ENCODE measurements at places on chromosomes 16 and 17. TPM values are rescaled to one million over a fixed set of nuclear protein-coding genes. Genes with fewer than 3 reads are reported as not detected.
A peak's percentile ranks its signal among the peaks of the same experiment; 100 is the strongest.

DNA sequence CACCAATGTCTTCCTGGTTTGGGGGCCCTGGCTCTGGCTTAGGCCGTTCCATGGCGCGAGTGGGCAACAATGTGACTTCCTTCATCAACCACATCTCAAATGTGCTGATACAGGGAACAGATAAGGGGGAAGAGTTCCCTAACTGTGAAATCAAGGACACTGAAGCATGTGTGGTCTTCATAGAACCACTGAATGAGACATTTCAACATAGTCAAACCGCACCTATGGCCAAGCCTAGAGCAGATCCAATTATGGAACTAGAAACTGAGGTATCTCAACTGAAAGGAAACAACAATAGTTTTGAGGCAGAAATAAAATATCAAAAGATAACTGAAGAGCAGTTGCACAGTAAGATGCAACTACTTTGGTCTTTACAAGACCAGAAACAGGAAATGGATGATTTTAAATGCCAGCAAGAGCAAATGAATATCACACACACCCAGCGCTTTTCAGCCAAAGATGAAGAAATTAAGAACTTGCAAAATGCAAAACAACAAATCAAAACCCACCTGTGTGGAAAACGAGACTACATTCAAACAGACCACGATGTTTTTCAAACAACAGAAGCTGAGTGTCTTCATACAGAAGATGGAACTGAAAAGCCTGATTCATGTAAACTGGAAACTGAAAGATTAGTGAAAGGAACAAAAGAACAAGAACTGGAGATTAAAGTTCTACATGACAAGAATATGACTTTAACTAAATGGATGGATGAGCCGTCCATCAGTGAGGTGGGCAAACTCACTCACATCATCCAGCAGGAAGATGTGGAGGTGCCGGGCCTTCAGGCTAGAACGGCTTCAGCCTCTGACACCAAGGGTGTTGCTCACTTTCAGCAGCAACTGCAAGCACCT is 18.1 kb upstream of the LCMT1 start:
- DNase-seq, result no peak
- H3K4me3 ChIP-seq, result no peak overlapping the region
- H3K27ac ChIP-seq, result peak overlapping the region; percentile 68
- H3K36me3 ChIP-seq, result no peaks in the 10 kb centered on the region
- peaks cover 16% of the 10 kb centered on the region for H3K4me1 ChIP-seq

DNA sequence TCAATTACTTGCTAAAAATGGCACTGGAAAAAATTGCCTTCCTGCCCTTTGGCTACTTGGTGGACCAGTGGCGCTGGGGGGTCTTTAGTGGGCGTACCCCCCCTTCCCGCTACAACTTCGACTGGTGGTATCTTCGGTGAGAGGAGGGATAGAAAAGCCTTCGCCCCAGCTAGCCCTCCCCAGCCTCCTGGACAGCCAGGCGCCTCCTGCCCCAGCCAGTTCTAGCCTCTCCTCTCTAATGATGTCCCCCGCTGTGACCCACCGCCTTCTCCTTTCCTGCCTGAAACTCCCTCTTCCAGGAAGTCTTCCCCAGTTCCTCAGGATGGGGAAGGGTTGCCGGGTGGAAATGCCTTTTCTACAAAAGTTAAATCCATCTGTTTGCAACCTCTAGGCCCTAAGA is 6.2 kb downstream of the ACE start:
- H3K4me1 ChIP-seq, result peaks cover 2% of the 10 kb centered on the region
- no peak overlapping the region for H3K4me3 ChIP-seq
- no peaks in the 10 kb centered on the region for H3K27me3 ChIP-seq
- H3K27ac ChIP-seq, result no peak overlapping the region

DNA sequence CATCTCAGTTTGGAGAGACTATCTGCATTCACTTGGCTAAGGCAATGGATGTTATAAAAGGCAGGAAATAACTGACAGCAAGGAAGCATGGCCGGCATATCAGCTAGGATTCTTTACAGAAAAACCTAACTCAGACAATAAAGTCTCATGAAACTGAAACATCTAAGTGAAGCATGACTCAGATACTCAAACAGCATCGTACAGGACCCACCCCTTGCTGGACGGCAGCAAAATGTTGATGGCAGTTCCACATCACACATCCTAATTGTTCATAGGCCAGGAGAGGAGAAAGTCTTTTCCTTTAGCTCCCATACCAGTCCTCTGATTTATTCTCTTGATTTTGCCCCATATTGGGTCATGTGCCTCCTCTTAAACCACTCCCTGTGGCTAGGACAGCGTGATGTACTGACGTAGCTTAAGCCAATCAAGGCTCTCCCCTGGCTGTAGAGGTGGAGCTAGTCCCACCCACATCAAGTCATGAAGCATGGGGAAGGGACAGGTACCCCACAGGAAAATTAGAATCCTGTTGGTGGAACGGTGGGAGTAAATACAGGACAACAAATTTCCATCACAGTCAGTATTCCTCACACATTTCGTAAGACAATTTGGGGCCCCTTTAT is 178.9 kb downstream of the IRX3 start:
- peaks cover 2% of the 10 kb centered on the region for H3K36me3 ChIP-seq
- no peak overlapping the region for H3K27ac ChIP-seq
- no peaks in the 10 kb centered on the region for H3K27me3 ChIP-seq
- no peak for DNase-seq
- H3K4me1 ChIP-seq, result no peaks in the 10 kb centered on the region
- no peak overlapping the region for H3K4me3 ChIP-seq

DNA sequence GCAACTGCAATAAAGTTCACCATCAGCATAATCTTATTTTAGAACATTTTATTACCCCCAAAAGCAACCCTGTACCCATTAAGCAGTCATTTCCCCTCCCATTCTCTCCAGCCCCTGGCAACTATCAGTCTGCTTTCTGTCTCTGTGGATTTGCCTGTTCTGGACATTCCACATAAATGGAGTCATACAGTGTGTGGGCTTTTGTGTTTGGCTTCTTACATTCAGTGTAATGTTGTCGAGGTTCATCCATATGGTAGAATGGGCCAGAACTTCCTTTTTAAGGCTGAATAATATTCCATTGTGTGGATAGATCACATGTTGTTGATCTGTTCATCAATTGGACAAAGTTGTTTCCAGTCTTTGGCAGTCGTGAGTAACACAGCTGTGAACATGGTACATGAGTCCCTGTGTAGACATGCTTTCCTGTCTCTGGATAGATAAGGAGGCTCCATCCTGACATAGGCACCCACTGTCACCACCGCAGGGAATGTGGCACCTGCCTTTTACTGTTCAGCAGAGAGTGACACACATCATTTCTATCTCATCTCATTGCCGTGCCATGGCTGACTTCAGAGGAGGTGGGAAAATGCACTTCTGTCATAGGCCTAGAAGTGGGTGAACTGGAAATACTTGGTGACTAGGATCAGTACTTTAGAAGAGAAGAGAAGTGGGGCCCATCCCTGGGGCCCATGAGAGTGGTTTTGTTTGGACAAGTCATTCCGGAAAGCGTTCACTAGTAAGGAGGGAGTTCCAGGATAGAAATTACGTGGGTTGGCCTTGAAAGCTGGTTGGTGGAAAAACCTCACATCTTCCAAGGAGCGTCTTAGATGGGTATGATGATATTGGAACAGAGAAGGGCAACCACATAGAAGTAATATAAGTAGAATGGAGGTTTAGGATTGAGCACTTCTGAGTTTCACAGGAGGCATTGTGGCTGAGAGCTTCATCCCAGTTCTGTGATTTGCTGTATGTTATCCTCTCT is 25.8 kb downstream of the EPN2 start:
- H3K4me1 ChIP-seq, result no peaks in the 10 kb centered on the region
- H3K27ac ChIP-seq, result no peak overlapping the region
- H3K27me3 ChIP-seq, result peaks cover 2% of the 10 kb centered on the region
- no peak overlapping the region for H3K4me3 ChIP-seq

- no peaks in the 10 kb centered on the region for H3K36me3 ChIP-seq
- no peak overlapping the region for H3K27ac ChIP-seq
- H3K4me1 ChIP-seq, result no peaks in the 10 kb centered on the region
- no peaks in the 10 kb centered on the region for H3K27me3 ChIP-seq
Measured at GRCh38 chr17:57424777-57425188, 168.5 kb downstream of the MSI2 start.

DNA sequence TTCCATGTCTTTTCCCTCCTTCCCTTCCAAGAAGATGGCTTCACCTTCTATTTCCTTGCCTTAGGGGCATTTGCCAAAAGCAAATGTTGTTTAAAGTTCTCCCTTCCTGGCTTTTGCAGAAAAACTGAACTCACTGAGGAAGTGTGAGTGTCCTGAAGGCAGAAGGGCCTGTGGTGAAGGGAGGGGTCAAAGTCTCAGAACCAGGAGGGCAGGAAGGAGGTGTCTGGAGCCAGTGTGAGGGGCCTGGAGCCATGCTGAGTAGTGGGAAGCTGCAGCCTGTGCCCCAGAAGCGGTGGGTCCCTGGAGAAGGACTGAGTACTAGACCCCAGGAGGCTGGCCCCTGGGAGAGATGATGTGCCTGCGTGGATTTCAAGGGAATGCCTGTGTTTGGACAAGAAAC is 23.8 kb upstream of the SUPT4H1 start:
- H3K4me1 ChIP-seq, result peaks cover 23% of the 10 kb centered on the region
- H3K4me3 ChIP-seq, result no peak overlapping the region

- H3K4me3 ChIP-seq, result no peak overlapping the region
- H3K36me3 ChIP-seq, result no peaks in the 10 kb centered on the region
- no peaks in the 10 kb centered on the region for H3K27me3 ChIP-seq
- no peak overlapping the region for H3K27ac ChIP-seq
- no peak for DNase-seq
Measured at GRCh38 chr17:7959503-7960253, 27.7 kb downstream of the CNTROB start.

- H3K27me3 ChIP-seq, result no peaks in the 10 kb centered on the region
- peak overlapping the region; percentile 69 for H3K4me3 ChIP-seq
- no peak for DNase-seq
- H3K27ac ChIP-seq, result peak overlapping the region; percentile 54
Measured at GRCh38 chr17:5437721-5438317, 1.1 kb downstream of the C1QBP start.

GRCh38 chr16:75372236-75372856 is 61.0 kb downstream of the CFDP1 start:
- peaks cover 10% of the 10 kb centered on the region for H3K36me3 ChIP-seq
- no peak overlapping the region for H3K4me3 ChIP-seq
- H3K27me3 ChIP-seq, result no peaks in the 10 kb centered on the region
- DNase-seq, result no peak

- no peaks in the 10 kb centered on the region for H3K36me3 ChIP-seq
- no peak overlapping the region for H3K4me3 ChIP-seq
- H3K27ac ChIP-seq, result no peak overlapping the region
- H3K4me1 ChIP-seq, result no peaks in the 10 kb centered on the region
Measured at GRCh38 chr16:56244612-56245011, 53.3 kb downstream of the GNAO1 start.

GRCh38 chr17:50672071-50672470 is 35.6 kb downstream of the ANKRD40 start:
- H3K4me1 ChIP-seq, result no peaks in the 10 kb centered on the region
- no peaks in the 10 kb centered on the region for H3K27me3 ChIP-seq
- no peak overlapping the region for H3K27ac ChIP-seq
- DNase-seq, result no peak
- no peak overlapping the region for H3K4me3 ChIP-seq

DNA sequence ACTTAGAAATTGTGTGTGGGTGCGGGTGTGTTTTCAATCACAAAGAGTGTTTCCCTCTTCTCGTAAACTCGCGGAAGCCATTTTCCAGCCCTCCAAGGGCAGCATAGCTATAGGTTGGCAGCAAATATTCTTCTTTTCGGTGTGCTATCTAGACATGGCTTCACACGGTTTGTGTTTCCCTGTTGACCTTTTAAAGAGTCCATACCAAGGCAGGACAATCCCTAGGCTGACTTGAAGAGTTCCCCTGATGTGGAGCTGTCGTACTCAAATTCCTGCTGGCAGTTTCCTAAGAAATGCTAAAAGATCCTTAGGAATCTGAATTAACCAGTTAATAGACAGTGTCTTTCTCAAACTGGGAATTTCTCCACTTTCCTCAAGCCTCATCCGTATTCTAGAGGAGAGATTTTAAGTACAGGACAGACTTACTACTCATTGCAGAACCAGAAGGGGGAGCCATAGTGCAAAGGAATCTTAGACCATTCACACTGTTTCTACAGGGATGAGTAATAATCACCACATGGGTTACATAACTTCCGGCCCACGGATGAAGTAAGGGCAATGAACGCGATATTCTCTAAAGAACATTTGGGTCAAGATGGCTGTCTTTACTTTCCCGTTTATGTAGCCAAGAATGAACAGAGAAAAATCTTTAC is 288.6 kb upstream of the ELAC2 start:
- H3K27me3 ChIP-seq, result no peaks in the 10 kb centered on the region
- H3K36me3 ChIP-seq, result no peaks in the 10 kb centered on the region
- no peak for DNase-seq
- no peaks in the 10 kb centered on the region for H3K4me1 ChIP-seq

DNA sequence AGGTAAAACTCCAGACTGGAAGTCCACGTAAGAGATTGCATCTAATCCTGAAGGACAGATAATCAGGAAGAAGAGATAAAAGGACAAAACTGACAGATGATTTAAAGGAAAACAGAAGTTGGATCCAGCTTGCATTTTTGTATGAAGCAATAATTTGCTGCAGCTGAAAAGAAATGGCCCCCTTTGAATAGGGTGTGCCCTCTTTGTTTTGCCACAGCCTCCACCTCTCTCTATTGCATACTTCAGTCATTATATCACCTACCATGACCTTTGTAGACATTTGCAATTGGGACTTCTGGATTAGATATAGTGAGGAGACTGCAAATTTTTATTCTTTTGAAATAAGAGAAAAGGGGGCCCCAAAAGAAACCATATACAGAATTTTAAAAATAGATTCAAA is 8.1 kb downstream of the NOG start:
- H3K27ac ChIP-seq, result peak overlapping the region; percentile 68
- peaks cover 84% of the 10 kb centered on the region for H3K4me1 ChIP-seq
- H3K36me3 ChIP-seq, result no peaks in the 10 kb centered on the region
- no peak overlapping the region for H3K4me3 ChIP-seq
- DNase-seq, result no peak

DNA sequence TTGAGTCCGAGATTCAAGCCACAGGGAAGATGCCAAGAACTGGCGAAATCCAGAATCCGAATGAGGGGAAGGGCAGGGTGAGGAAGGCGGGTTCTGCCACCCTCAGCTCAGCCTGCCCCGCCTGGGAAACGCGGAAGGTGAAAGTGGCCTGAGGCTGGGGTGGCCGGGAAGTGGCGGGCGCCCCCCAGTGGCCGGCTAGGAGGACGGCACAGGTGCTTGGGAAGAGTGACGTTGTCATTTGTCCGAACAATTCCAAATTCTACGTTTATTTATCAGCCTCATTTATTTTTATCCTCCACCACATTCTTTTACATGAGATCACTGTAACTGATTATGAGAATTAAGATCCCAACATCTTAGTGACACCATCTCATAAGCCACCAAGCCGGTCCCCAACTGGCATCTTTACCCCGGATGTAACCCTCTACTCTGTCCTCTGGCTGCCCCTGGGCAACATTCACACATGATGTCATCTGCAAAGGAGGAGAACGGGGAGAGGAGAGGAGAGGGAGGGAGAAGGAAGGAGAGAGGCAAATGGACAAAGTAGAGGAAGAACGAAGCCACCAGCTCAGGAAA is 21.3 kb downstream of the SRCIN1 start:
- H3K27me3 ChIP-seq, result peaks cover under 1% of the 10 kb centered on the region
- H3K36me3 ChIP-seq, result no peaks in the 10 kb centered on the region
- H3K27ac ChIP-seq, result no peak overlapping the region

GRCh38 chr16:11501632-11502031 is 85.1 kb downstream of the LITAF start:
- H3K27me3 ChIP-seq, result peaks cover 3% of the 10 kb centered on the region
- no peak for DNase-seq
- no peaks in the 10 kb centered on the region for H3K36me3 ChIP-seq
- peaks cover 13% of the 10 kb centered on the region for H3K4me1 ChIP-seq
- H3K27ac ChIP-seq, result no peak overlapping the region

The SBK1 gene
- 25.0 TPM for total RNA-seq

The ERN2 gene
- not detected for total RNA-seq

The GUCY2D gene
- not detected for total RNA-seq

The CBFA2T3 gene
- 2.0 TPM for total RNA-seq

The RAPGEFL1 gene
- 10.0 TPM for total RNA-seq

The MYL11 gene
- not detected for total RNA-seq

The PLK1 gene
- 3.7 TPM for total RNA-seq

The CACNG5 gene
- not detected for total RNA-seq

The DRC3 gene
- total RNA-seq, result 0.58 TPM
